Stimulated activated CD4-positive, alpha-beta T cell treated with anti-CD3 and anti-CD28 coated beads, Interleukin-12 subunit alpha, Interleukin-12 subunit beta, amount 100 ng/mL, for 48 hours (primary cell): ENCODE measurements at places on chromosomes 12 and 14.

DNA sequence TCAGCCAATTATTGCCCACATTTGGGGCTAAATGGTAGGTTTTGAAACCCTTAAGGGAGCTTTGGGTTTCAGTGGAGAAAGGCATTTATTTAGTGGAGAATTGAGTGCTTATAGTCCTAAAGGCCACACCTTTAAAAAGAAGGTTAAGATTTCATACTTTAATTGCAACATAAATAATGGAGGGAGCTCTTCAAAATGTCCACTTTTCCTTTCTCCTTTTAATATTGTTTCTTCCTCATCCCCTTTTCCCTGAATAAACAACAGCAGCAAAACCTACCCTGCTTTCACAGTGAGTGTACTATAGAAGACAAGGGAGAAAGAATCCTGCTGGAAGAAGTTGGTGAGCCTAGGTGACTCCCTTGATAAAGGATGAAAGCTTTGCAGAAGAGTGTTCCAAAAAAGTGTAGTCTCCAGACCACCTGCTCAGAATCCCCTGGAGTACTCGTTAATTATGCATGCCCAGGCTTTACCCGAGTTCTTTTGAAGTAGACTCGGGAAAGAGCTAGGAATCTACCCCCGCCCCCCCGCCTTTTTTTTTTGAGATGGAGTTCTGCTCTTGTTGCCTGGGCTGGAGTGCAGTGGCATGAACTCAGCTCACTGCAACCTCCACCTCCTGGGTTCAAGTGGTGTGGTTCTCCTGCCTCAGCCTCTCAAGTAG lies 11.5 kb upstream of the EID3 start:
- no peak for DNase-seq

GRCh38 chr14:21104448-21105060 lies 3.7 kb downstream of the TMEM253 start:
- DNase-seq: peak; percentile 35

- DNase-seq: no peak
These were observed 44.2 kb upstream of the MANSC4 start for GRCh38 chr12:27824126-27824842.

DNA sequence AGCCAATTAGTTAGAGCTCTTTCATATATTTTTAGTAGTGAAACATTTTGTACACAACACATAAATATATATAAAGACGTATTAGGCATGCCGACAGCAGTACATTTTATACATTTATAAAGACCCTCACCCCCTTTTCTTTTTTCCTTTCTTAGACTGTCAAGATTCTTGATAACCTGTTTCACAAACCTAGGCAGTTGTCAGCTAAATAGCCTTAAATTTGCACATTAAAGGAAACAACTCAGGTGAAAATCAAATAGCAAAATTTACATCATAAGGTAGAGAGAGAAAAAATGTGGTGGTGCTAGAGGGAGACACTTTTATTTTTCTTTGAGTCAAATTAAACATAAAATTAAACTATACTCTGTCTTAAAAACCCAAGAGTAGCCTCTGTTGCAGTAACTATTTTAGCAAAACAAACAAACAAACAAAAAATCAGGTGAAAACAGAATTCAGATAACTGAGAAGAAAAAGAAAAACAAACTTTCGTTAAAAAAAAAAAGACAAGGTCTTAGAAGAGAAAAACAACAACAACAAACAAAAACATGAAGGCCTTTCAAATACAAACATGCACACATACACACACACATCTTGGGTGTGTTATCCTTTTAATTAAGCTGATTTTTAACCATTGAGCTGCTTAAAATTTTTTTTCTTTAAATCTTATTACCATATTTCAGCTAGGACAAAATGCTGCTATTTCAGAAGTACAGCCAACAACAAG lies 23.1 kb upstream of the SLC7A8 start:
- no peak for DNase-seq

GRCh38 chr14:54564071-54564867 lies 2.7 kb upstream of the SAMD4A start:
- DNase-seq: no peak

- no peak for DNase-seq
These were observed 70.8 kb downstream of the HSPB8 start for GRCh38 chr12:119249383-119250155.

- DNase-seq: no peak
These were observed 6.7 kb upstream of the SLC41A2 start for GRCh38 chr12:104964856-104965205.

DNA sequence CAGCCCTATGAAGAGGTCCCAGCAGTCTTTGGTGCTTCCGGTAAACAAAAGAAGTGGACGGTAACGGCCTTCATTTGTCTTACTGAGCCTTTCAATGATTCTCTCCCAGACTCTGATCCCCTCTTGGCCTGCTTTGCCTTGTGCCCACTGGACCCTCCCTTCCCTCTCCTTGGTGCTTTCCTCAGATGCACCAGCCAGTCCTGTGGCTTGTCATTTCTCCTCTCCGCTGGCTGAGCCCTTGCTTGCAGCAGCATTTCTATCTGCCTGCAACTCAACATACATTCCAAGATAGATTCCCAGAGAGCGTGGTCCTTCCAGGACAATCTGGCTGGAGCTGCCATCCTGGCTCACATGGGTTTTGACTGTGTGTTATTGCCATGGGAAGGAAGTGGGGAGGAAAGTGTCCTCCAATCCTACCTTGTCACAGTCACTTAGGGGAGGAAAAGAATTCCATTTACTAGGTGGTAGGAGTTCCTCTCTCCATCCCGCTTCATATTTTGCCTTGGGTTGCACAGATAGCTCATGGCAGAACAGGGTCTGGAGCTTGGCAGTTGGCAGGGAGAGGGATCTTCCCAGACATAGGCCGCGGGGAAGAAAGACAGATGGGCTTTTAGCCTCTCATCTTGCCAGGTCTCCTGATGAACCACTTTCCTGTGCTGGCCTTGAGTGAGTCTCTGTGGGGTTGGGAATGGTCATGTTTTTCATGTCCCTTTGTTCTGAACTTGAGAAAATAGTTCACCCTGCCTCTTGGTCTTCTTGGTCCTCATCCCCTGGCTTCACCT lies 92.8 kb upstream of the KCNA1 start:
- DNase-seq: no peak

- no peak for DNase-seq
These were observed 191.6 kb upstream of the SLC16A7 start for GRCh38 chr12:59404109-59404650.

GRCh38 chr14:101225157-101226152 lies 321.9 kb upstream of the RTL1 start:
- no peak for DNase-seq

GRCh38 chr14:34175574-34175973 lies 224.7 kb upstream of the EGLN3 start:
- DNase-seq: no peak

- DNase-seq: no peak
These were observed 2.0 kb downstream of the DDIT3 start for GRCh38 chr12:57518176-57518919.
